Colonic mucosa (tissue), 4 donors: ENCODE measurements at places on chromosomes 11 and 22.

- no peak for DNase-seq
These were observed 37.1 kb upstream of the CREB3L1 start for GRCh38 chr11:46240371-46240770.

GRCh38 chr22:43772831-43773230 is 39.3 kb downstream of the EFCAB6 start:
- DNase-seq = no peak

DNA sequence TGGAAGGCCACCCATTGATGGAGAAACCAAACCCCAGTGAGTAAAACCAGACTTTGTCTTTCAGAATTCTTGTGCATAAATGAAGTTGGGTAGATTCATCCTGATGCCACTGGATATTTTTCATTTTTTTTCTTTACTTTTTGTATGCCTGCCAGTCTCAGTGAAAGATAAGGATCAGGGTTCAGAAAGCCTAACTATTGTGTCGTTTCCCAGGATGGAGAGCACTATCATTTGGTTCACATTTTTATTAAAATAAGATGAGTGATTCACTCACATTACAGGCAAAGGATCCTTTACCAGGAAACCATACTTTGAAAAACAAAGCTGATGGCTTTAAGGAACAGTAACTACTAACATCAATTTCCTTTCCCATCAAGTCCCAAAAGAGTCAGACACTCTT is 52.0 kb downstream of the ARFGAP2 start:
- DNase-seq = no peak

DNA sequence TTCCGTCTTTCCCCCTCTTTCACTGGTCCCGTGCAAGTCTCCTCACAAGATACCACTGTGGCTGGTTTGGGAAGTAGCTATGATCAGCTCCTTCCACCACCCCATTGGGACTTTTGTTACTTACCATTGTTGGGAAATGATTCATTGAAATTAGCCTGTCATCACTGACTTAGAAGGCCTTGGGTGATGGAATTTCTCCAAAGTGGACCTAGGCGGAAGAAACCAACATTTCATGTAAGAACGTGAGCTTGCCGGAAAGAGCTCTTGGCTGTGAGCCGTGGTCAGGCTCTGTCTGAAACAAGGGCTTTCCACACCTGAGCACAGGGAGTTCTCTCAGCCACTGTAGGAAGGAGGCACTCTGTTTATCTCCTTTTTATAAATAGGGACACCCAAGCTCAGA is 23.5 kb upstream of the CRYBB3 start:
- DNase-seq = no peak

GRCh38 chr22:45185718-45186514 is 22.2 kb downstream of the NUP50 start:
- DNase-seq = no peak

DNA sequence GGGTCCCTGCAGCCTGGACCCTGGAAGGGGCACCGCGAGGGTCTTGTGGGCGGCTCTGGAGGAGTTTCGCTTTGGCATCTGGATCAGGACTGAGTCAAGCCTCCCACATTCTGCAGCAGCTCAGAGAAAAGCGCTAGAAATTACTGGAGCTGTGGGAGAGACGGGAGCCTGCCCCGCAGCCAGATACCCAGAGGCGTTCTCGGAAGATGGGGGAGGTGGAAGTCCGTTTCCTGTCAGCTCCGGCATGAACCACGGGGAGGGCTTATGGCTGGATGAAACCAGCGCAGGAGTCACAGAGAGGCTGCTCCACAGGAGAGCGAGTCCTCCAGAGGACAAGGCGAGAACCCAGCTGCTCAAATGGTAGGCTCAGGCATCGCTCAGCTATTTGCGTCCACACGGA is 379.3 kb downstream of the OPCML start:
- DNase-seq = no peak

DNA sequence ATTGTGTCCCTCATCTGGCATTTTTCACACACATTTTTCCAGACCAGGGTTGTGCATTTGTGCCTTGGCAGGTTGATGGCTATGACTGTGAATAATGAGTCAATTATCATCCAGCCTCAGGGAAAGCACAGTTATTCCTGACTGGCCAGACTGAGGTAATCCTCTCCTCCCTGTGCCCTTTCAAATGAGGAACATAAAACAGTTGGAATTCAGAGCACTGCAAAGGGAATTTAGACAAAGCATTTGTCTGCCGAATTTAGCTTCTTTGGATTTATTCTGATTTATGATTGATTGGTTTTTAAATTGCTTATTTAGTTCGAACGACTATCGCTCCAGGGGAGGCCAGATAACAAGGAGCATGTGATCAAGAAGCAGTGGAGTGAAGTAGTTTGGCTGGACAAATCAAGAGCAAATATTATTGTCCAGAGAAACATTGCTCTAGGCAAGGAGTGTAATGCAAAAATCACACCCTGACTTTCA is 30.8 kb upstream of the RAG2 start:
- DNase-seq = no peak

DNA sequence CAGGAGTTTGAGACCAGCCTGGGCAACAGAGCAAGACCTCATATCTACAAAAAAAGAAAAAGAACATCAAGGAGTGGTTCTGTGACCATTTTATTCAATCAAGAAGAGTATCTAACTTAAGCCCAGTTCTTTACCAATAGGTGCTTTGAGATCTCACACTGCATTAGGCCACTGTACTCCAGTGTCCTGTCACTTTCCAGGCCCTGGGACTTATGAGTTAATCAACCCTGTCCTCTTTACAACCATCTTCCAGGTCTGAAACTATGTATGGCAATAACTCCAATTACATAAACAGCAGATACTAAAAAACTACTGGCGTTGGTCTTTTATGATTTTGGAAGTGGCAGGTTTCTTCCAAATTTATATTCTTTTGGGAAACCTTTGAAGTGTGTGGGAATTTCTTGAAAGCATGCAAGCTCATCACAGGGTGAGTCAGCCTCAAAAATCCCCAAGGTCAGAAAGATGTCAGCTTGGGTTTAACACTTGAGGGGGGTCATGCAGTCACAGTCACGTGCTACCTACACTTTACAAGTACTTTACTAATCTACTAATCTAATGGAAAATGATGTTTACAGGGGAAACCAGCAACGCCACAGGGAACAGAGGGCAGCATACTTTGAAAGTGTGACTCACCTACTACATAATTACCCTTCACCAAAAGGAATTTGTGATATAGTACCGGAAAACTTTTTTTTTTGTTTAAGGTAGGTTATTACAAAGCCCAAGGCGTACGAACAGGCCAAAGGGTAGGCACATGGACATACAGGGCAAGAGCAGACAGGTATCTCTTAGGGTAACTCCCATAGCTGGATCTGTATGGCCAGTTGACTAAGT is 15.6 kb downstream of the PISD start:
- DNase-seq = no peak

DNA sequence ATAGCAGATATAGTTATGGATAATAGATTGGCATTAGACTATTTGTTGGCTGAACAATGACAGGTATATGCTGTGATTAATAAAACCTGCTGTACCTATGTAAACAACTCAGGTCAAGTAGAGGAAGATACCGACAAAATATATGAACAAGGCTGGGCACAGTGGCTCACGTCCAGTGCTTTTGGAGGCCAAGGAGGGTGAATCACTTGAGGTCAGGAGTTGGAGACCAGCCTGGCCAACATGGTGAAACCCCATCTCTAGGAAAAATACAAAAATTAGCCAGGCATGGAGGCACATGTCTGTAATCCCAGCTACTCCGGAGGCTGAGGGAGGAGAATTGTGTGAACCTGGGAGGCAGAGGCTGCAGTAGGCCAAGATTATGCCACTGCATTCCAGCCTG is 14.0 kb upstream of the CHKA start:
- DNase-seq = no peak

DNA sequence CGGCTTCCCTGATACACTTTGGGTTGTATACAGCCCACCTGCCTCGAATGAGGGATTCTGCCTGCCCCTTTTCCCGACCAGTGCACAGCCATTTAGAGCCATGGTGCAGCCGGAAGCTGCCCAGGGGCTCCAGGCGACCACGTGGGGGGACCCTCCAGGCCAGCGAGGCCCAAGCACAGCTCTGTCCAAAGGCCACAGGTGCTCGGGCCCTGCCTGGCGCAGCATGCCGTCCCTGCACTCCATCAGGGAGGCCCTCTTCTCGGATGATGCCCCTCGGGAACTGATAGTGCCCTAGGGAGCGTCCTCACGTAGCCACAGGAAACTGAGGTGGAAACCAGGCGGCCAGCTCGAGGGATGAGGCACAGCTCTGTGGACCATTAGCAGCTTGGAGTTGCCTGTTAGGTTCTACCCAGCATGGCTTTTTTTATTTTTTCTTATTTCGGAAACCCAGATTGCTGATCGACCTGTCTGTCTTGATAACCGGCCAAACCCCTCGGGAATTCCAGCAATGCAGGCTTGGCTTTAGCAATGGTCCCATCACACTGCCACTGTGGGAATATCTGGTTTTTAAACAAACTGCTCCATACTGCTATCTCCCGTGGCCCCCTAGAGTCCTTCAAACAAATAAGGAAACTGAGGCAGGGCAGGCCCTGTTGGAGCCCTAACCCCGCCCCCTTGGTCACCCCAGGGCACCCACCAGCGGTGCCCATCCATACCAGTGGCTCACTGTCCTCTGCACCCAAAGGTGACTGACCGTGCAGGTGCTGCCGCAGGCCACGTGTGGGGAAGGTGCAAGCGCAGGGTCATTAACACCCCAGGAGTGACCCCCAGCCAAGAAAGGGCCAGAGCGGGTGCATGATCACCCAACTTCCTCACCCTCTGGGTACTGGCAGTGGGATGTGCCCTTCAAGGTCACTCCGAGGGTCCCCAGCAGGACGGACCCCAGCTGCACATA is 8.0 kb downstream of the ANO1 start:
- no peak for DNase-seq

GRCh38 chr11:63944987-63945386 is 6.2 kb downstream of the NAA40 start:
- DNase-seq = peak; percentile 38

DNA sequence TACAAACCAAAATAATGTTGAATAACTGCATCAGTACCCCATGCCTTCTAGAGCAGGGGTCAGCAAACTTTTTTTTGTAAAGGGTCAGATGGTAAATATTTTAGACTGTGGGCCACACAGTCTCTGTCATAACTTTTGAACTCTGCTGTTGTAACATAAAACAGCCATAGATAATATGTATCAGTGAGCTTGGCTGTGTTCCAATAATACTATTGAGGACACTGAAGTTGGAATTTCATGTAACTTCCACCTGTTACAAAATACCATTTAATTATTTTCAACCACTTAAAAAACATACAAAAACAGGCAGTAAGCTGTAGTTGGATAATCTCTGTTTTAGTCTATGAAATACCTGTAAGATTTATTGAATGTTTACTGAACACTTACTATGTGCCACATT is 55.2 kb downstream of the PICALM start:
- no peak for DNase-seq

- no peak for DNase-seq
These were observed 104.0 kb upstream of the AKIP1 start for GRCh38 chr11:8806974-8807373.

DNA sequence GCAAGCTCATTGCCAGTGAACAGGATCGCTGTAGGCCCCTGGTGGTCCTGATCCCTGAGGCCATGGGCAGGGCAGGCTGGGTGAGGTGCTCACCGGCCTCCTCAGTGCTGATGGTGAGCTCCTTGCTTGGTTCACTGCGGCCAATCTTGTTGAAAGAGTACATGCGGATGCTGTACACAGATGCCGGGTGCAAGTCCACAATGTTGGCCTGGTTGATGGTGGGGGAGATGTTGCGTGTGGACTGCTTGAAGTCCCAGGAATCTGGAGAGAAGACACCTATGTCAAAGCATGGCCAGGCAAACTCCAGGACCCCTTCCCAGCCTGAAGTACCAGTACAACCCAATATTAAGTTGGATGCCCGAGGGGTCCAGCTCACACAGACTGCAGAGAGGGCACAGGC is 144.1 kb downstream of the CEP164 start:
- DNase-seq = no peak

DNA sequence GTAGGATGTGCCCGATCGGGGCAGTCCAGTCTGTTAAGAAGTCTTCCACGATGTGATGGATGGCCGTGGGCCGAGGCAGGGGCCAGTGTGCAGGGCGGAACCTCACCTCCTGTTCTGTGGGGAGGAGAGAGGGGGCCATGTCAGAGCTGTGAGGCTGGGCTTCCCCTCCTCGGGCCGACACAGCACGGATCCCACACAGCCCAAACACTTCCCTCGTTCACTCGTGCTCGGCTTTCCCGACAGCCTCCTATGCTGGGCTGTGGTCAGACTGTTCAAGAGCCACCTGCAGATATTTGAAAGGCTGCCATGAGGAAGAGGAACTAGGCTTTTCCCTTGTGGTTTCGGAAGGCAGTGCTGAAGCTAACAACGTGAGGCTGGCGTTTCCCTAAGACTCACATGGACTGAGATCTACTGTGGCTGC is 12.3 kb upstream of the TXN2 start:
- DNase-seq = peak; percentile 26

DNA sequence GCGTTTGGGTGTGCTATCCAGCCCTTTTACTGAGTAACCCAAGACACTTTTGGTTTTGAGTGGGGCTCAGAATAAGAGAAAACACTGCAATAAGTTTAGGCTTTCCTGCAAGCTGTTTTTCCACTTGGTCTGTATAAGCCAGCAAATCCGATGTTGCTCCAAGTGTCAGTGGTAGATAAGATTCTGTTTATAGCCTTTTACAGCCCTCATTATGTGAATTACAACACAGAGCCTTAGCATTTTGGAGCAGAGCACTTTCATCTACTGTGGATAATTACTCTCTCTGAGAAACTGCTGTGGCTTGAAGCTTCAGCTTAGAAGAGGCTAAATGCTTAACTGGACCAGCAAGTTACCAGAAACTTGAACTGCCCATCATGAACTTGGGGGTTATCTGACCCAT is 601.1 kb downstream of the JRKL start:
- DNase-seq = peak; percentile 19

GRCh38 chr22:24489011-24489410 is 6.1 kb upstream of the UPB1 start:
- DNase-seq = no peak

GRCh38 chr22:44608597-44609399 is 93.2 kb upstream of the PRR5 start:
- DNase-seq = no peak

- DNase-seq = no peak
These were observed 205.3 kb upstream of the MTNR1B start for GRCh38 chr11:92764128-92764527.

GRCh38 chr11:96168623-96169022 is 174.4 kb downstream of the MAML2 start:
- peak; percentile 34 for DNase-seq

DNA sequence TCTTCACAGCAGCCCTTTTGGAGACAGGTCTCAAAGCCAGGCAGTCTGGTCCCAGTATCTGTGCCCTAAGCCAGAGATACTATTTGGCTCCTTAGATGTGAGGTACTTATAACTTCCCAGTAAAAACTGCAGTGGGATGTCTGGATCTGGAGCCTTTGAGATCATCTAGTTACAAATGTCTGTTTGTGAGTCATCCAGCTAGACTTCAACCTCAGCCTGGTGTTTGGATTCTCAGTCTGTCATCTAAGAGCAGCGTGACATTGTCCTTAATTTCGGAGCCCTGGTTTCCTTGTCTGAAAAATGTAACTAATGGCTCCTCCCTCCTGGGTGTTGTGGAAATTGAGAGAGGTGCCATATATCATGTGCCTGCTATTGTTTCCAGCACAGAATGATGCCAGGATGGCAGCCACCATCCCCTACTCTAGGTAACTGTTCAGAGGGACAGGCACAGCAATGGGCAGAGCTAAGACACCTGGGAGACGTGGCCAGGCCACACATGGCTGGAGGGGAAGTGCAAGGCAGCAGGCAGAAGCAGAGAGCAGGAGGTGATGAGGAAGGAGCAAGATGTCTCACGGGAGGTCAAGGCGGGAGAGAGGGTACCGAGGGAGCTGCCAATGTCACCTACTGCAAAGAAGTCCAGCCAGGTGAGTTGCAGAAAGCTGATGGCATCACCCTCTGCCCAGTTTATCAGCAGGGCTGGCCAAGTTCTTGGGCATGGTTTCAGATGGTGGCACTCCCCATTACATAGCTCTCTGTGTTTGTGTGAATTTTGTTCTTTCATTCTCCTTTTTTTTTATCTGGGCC is 20.6 kb upstream of the ST3GAL4 start:
- DNase-seq = no peak
